ENCODE measurements at places on chromosomes 13 and 19.

GRCh38 chr19:3359919-3360420 lies 6.4 kb upstream of the NFIC start:
- DNase-seq, result no peak

GRCh38 chr13:107864543-107865317 lies 350.6 kb downstream of the LIG4 start:
- DNase-seq, result peak; percentile 36

DNA sequence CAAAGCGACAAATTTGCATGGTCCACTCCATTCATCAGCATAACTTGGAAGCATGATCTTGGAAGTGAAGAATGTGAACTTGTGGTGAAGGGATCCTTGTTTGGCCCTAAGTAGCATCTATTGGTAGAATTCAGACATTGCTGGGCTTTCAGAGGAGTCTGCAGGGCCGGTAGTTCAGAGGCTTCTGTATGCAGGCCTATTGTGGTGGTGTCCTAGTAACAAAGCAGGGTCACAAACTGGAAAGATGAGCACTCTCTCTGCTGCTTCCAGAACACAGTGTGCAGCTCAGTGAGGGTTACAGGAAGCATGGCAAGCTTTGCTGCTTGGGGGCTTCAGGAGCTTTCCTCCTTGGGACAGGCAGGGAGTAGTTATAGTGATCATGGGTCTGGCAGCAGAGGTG lies 206.0 kb downstream of the TDRD3 start:
- DNase-seq, result no peak

DNA sequence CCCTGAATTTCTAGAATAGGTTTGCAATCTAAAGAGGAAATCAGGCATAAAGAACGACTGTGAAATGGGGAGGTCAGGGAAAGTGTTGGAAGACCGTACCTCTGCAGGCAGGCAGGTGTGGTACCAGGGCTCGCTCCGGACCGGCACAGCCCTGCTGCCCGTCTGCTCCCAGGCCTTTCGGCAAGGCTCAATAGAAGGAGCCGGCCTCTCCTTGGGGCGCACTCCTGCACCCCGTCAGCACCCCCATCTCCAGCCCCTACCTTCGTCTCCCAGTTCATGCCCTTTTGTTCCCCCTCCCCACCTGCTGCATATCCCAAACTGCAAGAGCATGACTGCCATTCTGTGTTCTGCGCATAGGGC lies 139.8 kb upstream of the SOX1 start:
- DNase-seq, result no peak

DNA sequence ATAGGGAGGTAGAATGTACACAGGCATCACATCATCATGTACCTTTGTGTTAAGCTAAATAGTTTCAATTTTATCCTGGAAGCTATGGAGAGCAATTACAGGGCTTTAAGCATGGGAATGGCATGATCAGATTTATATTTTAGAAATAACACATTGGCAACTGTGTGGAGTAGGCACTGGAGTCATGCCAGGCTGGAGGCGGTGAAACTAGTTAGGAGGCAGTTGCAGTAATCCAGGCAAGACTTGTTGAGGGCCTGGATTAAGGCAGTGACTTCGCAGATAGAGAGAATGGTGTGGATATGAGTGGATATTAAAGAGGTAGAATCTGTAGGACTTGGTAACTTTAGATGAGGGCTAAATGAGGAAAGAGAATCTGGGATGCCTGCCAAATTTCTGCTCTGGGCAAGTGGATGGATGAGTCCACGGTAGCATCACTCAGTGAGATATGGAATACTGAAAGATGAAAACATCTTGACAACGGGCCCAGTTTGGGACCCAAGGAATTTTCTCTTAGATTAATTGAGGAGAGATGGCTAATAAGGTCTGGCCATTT lies 506.2 kb downstream of the FGF9 start:
- DNase-seq, result no peak

GRCh38 chr13:99105160-99105559 lies 95.5 kb upstream of the UBAC2 start:
- no peak for DNase-seq

DNA sequence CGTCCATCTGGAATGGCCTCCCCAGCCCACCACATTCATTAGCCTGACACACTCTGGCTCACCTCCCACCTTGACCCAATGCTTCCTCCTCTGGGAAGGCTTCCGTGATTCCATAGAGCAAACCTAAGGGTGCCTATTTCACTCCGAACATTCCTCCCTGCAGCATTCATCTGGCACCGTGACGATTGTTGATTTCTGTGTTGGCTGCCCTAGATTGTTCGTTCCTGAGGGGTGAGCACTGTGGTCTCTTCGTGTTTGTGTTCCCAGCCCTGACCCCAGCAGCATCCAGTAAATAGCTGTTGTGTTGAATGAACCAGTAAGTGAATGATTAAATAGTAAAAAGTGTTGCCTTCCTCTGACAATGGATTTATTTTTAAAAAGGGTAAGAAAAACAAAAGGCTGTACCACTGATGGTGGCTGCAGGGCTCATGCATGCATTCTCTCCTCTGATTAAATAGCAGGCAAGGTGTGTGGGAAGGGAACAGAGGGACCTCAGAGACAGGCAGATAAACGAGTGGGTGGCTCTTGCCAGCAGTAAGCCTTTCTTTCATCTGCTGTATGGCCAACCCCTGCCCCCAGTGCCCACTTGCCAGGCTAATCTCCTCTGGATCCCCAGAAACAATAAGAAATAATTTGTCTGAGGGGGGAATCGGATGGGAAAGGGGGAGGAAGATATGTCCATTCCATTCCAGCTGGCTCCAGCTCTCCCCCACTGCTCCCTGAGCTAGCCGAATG lies 48.4 kb upstream of the CACNA1A start:
- DNase-seq, result no peak

DNA sequence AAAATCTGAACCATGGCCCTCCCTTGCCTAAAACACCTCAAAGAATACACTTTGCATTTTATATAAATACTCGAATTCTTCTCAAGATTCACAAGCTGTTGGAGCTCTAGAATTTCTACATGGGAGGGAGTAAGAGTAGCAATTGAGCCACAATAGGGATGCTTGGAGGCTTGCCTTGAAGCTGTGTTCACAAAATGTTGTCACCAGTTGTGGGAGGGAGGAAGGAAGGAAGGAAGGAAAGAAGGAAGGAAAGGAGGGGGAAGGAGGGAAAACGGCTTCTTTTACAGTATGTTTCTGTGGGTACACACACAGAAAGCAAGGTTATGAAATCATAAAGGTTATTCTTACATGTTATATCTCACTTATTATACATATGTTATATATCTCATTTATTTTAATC lies 128.6 kb upstream of the PEG3 start:
- DNase-seq, result no peak

DNA sequence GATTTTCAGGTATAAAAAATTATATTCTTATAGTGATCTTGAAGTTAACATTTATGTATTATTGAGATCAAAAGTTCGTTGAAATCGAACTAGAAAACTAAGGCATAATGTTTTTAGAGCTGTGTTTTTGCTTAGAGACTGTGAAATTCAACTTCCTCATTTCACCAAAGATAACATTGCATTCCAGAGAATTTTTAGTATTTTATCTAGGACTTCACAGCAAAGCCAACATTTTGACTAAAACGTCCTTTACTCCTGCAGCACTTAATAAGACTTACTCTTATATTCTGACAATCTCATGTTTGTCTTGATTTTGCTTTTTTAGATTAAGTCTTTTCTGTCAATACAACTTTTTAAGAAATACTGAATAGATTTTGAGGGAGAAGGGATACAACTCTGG lies 4.7 kb downstream of the KCTD4 start:
- no peak for DNase-seq

DNA sequence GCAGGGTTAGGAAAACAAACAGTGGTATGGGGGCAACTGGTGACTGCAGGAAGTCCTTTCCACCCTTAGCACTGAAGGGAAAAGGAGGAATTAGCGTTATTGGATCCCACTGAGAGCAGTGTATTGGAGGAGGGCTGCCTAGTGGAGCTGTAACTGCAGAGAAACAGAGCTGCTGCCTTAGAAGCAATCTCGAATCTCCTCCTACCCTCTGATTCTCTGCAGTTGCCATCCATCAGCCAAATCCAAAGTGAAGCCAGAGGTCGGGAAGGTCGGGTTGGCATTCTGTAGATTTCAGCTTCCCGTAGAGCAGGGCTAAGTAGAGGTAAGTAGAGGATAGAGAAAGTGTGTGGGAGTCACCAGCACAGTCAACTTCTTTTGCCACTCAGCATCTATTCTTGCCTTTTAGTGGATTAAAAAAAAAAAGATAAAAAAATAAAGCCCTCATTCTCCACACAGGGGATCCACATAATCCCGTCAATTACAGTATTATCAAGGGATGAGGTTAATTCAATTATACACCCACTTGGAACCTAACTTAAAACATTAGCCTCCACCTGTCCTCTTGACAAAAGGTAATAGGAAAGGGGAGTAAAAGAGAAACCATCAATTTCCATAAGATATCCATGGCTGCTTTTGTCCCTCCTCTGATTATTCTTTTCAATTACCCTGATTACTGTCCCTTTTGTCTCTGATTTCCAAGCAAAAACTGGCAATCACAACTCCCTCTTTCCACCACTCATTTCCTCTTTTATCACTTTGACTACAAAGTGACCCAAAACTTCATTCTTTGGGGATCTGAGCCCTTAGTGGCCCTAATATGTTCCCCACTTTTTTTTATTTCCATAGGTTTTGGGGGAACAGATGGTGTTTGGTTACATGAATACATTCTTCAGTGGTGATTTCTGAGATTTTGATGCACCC lies 234.7 kb downstream of the RBM26 start:
- DNase-seq, result no peak

DNA sequence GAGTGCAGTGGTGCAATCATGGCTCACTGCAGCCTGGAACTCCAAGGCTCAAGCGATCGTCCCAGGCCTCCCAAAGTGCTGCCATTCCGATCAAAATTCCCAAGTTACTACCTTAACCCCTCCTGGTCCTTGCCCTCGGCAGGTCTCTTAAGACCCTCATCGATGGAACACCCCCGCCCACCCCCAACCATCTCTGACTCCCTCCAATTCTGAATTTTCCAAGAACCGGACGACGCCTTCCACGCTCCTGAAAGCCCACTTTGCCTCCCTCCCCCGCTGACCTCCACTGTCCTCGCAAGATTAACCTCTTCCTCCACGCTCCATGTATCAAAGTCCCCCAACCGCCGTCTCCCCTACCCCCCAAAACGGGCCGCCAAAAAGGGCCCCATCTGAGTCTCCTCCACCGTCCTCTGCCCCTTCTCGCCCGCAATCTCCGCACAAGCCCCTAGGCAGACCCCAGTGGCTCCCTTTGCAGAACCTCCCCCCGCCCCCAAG lies 539 bp downstream of the DAPK3 start:
- DNase-seq, result no peak

DNA sequence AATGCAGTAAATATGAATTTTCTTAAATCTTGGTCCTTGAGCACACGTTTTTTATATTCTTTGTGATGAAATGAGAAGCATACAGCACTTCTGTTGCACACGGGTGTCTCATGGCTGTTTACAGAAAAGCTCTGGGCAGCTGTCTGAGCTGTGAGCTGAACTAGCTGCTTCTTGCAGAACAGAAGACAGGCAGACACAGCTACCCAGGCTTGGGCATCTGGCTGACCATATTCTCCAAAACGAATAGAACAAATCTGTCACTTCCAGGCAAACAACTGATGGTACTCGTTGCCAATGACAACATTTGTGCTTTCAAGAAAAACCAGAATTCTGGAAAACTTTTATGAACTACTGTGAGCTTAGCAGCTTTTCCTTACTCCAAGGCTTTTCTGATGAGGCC lies 16.2 kb downstream of the PCID2 start:
- DNase-seq, result no peak

DNA sequence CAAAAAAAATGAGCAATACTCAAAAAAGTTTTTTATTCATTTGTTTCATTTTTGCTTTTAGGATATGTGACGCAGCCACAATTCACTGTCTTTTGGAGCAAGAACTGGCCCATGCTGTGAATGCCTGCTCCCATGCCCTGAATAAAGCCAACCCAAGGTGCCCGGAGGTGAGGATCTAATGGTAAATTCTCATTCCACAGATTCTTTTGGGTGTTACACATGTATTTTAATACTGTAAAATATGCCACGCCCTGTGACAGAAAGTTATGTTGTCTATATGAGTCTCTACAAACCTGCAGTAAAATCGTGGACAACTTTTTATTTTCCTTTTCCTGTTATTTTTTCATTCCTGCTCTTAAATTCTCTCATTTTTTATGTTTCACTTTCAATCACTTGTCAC lies 57.5 kb upstream of the AKAP11 start:
- no peak for DNase-seq

DNA sequence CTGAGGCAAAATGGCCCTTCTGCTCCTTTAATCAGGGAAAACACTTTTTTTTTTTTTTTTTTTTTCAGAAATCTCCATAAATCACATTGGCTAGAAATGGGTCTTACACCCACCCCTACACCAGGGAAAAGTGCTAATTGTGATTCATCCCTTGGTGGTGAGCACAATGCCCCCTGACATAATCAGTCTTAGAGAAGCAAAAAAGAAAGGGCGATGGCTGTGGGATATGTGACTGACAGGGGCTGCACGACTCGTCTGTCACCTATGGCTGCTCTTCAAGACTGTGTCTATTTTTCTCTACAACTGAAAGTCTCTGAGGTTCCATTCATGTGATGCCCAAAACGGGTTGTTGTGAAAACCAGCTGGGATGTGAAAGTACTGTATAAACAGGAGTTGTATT lies 3.6 kb upstream of the GPC6 start:
- DNase-seq, result no peak

DNA sequence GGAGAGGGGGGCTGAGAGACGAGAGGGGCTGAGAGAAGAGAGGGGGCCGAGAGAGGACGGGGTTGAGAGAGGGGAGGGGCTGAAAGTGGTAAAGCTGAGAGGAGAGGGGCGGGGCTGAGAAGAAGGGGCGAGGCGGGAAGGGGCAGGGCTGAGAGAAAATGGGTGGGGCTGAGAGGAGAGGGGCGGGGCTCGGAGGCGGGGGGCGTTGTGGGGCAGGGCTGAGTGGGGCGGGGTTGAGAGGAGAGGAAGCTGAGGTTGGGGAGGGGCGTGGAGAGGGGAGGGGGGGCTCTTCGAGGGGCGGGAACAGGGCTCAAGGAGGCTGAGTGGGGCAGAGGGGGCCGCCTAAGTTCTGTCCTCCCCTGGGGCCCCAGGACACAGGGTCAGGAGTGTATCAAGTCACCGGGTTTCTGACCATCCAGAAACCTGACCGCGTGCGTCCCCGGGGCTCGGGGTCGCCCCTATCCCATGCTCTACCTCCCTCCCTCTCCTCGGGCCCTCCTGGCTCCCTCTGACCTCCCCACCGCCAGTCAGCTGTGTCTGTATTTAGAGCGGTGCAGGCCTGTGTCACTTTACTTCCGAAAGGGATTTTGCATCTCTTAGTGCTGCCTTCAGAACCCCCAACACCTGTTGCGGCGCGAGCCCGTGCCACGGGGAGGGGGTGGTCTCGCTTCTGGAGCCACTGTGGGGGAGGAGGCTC lies 38.6 kb upstream of the SEMA6B start:
- DNase-seq, result no peak

GRCh38 chr13:31514932-31515331 lies 224.4 kb upstream of the RXFP2 start:
- no peak for DNase-seq

GRCh38 chr13:21834521-21834920 lies 163.6 kb downstream of the FGF9 start:
- no peak for DNase-seq

- no peak for DNase-seq
Measured at GRCh38 chr19:50906217-50906616, 5.0 kb downstream of the KLK4 start.

GRCh38 chr19:15015946-15016542 lies 33.2 kb upstream of the CASP14 start:
- DNase-seq, result peak; percentile 29
